ENCODE measurements at places on chromosomes 4 and X. TPM values are rescaled to one million over a fixed set of nuclear protein-coding genes. Genes with fewer than 3 reads are reported as not detected.

The SLC34A2 gene
- total RNA-seq, result not detected

DNA sequence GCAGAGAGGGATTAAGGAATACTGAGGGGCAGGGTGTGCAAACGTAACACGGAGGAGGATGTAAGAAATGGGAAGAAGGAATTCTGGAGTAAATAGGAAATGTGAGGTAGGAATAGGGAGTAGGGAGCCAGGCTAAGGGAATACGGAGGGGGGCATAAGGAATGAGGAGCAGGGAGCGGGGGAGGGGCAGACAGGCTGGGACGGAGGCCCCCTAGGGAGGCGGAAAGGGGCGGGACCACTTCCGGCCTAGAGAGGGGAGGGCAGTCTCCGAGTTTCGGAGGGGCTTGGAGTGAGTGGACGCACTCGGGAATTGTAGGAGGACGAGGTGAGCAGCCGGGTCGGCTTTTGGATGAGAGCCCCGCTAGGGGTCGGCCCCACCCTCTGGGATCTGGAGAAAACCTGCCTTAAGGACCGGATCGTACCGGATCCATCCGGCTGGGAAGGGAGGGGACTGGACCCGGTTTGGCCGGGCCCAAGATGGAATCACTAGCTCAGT lies 612 bp downstream of the MAGED2 start:
- peaks cover 26% of the 10 kb centered on the region for H3K36me3 ChIP-seq
- H3K4me1 ChIP-seq, result no peaks in the 10 kb centered on the region
- H3K27me3 ChIP-seq, result no peaks in the 10 kb centered on the region
- DNase-seq, result no peak

- no peak overlapping the region for H3K27ac ChIP-seq
- DNase-seq, result no peak
- H3K4me3 ChIP-seq, result no peak overlapping the region
- H3K4me1 ChIP-seq, result no peaks in the 10 kb centered on the region
- no peaks in the 10 kb centered on the region for H3K27me3 ChIP-seq
These were observed 197.1 kb downstream of the SLC7A11 start for GRCh38 chr4:138045036-138045435.

GRCh38 chr4:83780053-83780733 lies 244.3 kb downstream of the GPAT3 start:
- H3K27me3 ChIP-seq, result no peaks in the 10 kb centered on the region
- no peak for DNase-seq
- no peak overlapping the region for H3K4me3 ChIP-seq
- H3K36me3 ChIP-seq, result no peaks in the 10 kb centered on the region

DNA sequence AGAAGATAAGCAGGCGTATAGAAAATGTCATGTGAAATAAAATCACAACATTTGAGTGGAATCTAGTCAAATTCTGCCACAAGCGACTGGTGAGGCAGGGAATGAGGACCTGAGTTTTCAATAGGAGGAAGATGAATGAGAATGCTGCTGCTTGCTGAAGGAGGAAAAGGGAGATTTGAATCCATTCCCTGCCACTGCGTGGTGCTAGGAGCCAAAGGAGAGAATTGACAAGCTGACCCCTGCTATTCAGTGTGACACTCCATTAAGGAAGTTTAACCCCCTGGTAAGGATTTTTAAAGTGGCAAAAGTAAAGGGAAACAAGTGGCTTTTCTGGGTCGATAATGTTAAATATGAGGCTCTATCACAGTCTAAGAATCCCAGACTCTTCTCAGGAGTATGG lies 314.0 kb downstream of the NAF1 start:
- no peak for DNase-seq
- no peaks in the 10 kb centered on the region for H3K27me3 ChIP-seq
- no peak overlapping the region for H3K27ac ChIP-seq
- H3K4me1 ChIP-seq, result no peaks in the 10 kb centered on the region
- H3K36me3 ChIP-seq, result no peaks in the 10 kb centered on the region
- no peak overlapping the region for H3K4me3 ChIP-seq

GRCh38 chr4:22595684-22596083 lies 79.8 kb upstream of the ADGRA3 start:
- H3K4me3 ChIP-seq, result no peak overlapping the region
- DNase-seq, result no peak
- no peak overlapping the region for H3K27ac ChIP-seq
- no peaks in the 10 kb centered on the region for H3K36me3 ChIP-seq
- no peaks in the 10 kb centered on the region for H3K4me1 ChIP-seq
